ENCODE measurements at places on chromosomes 16 and 17.
A peak's percentile ranks its signal among the peaks of the same experiment; 100 is the strongest.

DNA sequence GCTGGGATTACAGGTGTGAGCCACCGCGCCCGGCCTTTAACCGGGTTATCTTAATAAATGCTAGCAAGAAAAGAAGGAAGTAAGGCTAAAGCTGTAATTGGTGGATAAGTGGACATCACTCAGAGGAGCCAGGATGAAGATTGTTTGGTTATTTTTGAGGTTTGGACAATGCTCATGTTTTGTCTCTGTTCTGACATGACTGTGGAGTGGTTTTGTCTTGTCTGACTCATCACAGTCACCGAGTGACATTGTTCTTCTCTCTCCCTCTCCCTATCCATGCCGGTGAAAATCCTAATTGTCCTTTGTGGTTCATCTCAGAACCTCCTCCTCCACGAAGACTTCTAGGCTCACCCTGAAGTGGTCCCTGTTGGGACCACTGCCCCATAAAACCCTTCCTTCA lies 23.5 kb upstream of the GRIN2A start:
- no peaks in the 10 kb centered on the region for H3K4me1 ChIP-seq
- H3K27me3 ChIP-seq: no peaks in the 10 kb centered on the region
- no peaks in the 10 kb centered on the region for H3K36me3 ChIP-seq
- DNase-seq: no peak
- H3K4me3 ChIP-seq: no peak overlapping the region

DNA sequence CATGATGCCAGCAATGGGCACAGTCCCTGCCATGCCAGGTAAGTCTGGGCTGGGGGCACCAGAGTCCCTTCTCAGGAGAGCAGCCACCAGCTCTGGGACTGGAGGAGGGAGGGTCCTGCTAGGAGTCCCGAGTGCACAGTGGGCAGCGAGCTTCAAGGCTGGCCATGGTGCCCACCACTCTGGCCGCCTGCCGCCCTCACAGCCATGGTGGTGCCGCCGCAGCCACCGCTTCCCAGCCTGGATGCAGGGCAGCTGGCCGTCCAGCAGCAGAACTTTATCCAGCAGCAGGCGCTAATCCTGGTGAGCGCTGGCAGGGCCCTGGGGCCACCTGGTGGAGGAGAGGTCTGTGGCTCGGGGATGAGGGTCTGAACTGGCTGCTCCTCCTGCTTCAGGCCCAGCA lies 17.9 kb upstream of the SMIM5 start:
- no peaks in the 10 kb centered on the region for H3K27me3 ChIP-seq
- H3K4me1 ChIP-seq: peaks cover 12% of the 10 kb centered on the region
- H3K4me3 ChIP-seq: no peak overlapping the region
- H3K27ac ChIP-seq: no peak overlapping the region
- H3K36me3 ChIP-seq: no peaks in the 10 kb centered on the region

DNA sequence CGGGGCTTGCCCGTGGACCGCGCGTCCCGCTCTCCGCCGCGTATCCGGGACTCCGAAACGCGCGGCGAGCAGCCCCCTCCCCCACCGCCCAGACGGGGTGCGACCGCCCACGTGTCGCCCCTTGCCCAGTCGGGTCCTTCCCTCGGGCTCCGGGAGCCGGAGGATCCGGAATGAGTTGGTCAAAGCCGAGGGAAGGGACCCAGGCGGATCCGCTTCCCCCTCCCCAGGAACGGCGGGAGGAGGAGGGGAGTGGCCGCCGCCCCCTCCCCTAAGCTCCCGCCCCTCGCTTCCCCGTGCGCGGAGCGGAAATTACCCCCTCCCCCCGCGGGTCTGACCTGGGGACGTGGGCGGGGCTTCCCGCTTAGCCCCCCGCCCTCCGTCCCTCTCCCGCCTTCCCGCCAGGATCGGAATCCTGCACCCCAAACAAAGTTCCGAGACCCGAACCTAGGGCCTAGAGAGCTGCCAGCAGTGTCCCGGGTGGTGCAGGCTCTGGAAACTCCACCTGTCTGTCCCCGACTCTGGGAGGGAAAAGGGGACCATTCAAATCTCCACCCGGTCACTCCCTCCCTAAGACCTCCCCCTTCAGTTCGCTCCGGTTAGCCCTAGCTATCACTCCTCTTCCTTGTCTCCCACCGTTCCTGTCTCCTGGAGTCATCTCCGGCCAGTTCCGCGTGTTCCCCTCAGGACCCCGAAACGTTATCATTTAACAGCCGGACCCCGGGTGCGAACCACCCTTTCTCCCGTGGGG lies 1.0 kb upstream of the IGF2BP1 start:
- H3K4me3 ChIP-seq: peak overlapping the region; percentile 97
- DNase-seq: peak; percentile 97
- no peaks in the 10 kb centered on the region for H3K27me3 ChIP-seq
- H3K27ac ChIP-seq: peak overlapping the region; percentile 98
- H3K36me3 ChIP-seq: no peaks in the 10 kb centered on the region

GRCh38 chr17:58369214-58370031 lies 17.4 kb upstream of the SUPT4H1 start:
- no peak overlapping the region for H3K27ac ChIP-seq
- no peaks in the 10 kb centered on the region for H3K36me3 ChIP-seq
- no peaks in the 10 kb centered on the region for H3K27me3 ChIP-seq
- no peak overlapping the region for H3K4me3 ChIP-seq
- H3K4me1 ChIP-seq: peaks cover 6% of the 10 kb centered on the region

- peaks cover 43% of the 10 kb centered on the region for H3K27me3 ChIP-seq
- no peaks in the 10 kb centered on the region for H3K36me3 ChIP-seq
- no peak overlapping the region for H3K27ac ChIP-seq
These were observed 678 bp downstream of the MGAT5B start for GRCh38 chr17:76868669-76869495.

DNA sequence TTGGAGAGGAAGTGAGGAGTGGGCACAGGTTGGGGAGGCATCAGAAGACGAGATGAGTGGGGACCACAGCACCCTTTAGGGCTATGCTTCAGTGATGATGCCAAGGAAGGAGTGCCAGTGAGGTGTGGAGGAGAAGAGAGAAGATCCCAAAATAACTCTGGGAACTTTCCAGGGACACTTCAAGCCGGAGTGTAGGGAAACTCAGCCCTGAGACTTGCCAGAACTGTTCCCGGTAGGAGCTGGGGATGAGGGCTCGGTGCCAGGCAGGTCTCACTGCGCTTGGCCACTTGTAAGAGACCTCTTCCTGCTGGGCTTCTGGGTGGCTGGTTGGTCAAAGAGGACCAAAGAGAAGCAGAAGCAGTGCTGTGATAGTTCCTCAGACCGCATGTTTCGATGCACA lies 63.6 kb downstream of the SHISA6 start:
- no peaks in the 10 kb centered on the region for H3K27me3 ChIP-seq
- H3K27ac ChIP-seq: no peak overlapping the region
- H3K4me3 ChIP-seq: no peak overlapping the region

- DNase-seq: no peak
- H3K4me1 ChIP-seq: no peaks in the 10 kb centered on the region
- H3K4me3 ChIP-seq: no peak overlapping the region
- H3K27me3 ChIP-seq: no peaks in the 10 kb centered on the region
- H3K36me3 ChIP-seq: no peaks in the 10 kb centered on the region
These were observed 8.7 kb downstream of the CLUAP1 start for GRCh38 chr16:3509470-3509928.

DNA sequence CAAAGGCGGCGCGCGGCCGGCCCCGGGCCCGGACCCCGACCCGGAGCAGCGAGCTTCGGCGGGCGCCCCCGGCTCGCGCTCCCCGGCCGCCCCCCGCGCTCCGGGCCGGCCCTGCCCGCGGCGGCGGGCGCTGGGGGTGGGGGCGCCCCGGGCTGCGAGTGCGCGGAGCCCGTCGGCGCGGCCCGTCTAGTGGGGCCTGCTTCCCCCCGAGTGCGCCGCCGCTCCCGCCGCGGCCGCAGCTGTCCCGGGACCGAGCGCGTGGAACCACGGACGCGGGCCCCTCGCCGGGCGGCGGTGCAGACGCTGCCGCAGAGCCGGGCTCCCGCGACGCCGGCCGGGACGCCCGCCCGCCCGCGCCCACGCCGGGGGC lies 308 bp downstream of the ADCY9 start:
- H3K36me3 ChIP-seq: no peaks in the 10 kb centered on the region
- DNase-seq: no peak
- peaks cover 58% of the 10 kb centered on the region for H3K27me3 ChIP-seq
- H3K4me3 ChIP-seq: peak overlapping the region; percentile 57

DNA sequence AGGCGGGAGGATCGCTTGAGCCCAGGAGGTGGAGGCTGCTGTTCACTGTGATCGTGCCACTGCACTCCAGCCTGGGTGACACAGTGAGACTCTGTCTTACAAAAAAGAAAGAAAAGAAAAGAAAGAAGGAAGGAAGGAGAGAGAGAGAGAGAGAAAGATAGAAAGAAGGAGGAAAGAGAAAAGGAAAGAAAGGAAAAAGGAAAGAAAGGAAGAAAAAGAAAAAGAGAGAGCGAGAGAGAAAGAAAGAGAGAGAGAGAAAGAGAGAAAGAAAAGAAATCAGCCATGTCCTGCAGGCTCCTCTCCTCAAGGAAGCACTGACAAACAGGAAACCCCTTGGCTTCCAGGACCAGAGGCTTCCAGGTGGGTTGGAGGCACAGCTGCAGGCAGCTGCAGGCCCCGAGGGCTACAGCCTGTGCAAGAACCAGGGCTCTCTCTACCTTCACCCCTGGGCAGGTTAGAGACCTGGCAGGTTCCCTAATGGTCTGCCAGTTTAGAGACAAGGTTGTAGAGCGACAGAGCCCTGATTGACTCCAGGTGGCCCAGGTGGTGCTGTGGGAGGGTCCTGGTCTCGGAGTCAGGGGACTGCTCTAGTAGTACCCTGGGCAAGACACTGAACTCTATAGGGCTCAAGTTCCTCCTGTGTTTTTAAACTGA lies 53.8 kb downstream of the PECAM1 start:
- H3K27me3 ChIP-seq: no peaks in the 10 kb centered on the region
- DNase-seq: no peak
- no peak overlapping the region for H3K27ac ChIP-seq
- peaks cover 12% of the 10 kb centered on the region for H3K4me1 ChIP-seq
- no peaks in the 10 kb centered on the region for H3K36me3 ChIP-seq

- H3K27me3 ChIP-seq: no peaks in the 10 kb centered on the region
- no peaks in the 10 kb centered on the region for H3K36me3 ChIP-seq
- peaks cover 9% of the 10 kb centered on the region for H3K4me1 ChIP-seq
- H3K4me3 ChIP-seq: peak overlapping the region; percentile 95
- H3K27ac ChIP-seq: no peak overlapping the region
- DNase-seq: no peak
These were observed 1.0 kb upstream of the RHOT1 start for GRCh38 chr17:32141258-32141657.

GRCh38 chr17:80871341-80871740 lies 120.3 kb upstream of the CHMP6 start:
- H3K27ac ChIP-seq: no peak overlapping the region
- no peaks in the 10 kb centered on the region for H3K27me3 ChIP-seq
- no peak for DNase-seq

GRCh38 chr16:87587636-87588035 lies 14.7 kb upstream of the JPH3 start:
- H3K36me3 ChIP-seq: no peaks in the 10 kb centered on the region
- H3K4me1 ChIP-seq: peaks cover 3% of the 10 kb centered on the region
- H3K4me3 ChIP-seq: no peak overlapping the region
- H3K27me3 ChIP-seq: peaks cover 10% of the 10 kb centered on the region
- DNase-seq: no peak
- no peak overlapping the region for H3K27ac ChIP-seq

DNA sequence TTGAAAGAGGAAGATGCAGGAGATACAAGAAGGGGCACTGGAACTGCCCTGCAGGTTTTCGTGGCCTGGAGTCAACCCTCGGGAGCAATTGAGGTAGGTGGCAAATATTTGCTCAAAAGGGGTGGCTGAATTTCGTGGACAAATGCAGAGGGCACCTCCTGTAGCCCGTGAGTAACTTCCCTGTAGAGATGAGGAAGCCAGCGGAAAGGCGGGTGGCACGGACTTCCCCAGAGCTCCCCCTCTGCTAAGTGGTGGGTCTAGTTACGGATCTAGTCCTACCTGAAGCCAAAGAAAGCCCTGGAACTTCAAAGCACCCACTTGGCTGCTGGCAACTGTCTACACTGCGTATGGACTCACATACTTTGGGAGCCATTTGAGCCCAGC lies 1.0 kb upstream of the ATP2C2 start:
- no peak overlapping the region for H3K4me3 ChIP-seq
- H3K27me3 ChIP-seq: peaks cover 61% of the 10 kb centered on the region
- no peak overlapping the region for H3K27ac ChIP-seq

DNA sequence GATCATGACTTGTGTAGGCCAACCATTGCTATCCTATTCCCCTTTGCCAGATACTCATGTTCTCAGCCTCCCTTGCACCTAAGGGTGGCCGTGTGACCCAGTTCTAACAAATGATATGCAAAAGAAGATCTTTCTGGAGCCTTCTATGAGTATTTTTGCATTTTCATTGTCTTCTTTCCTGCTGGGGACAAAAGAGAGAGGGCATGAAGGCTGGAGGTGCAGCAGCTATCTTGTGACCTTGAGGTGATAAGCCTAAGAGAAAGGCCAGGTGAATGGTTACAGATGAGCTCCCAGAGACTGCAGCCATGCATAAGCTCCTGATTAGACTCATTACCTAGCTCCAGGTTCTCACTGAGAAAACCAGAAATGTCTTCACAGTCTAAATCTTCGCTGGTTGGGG lies 38.8 kb upstream of the PRKCB start:
- no peaks in the 10 kb centered on the region for H3K27me3 ChIP-seq
- DNase-seq: no peak
- H3K27ac ChIP-seq: no peak overlapping the region

- no peak overlapping the region for H3K27ac ChIP-seq
- H3K36me3 ChIP-seq: no peaks in the 10 kb centered on the region
- H3K4me1 ChIP-seq: no peaks in the 10 kb centered on the region
- no peak overlapping the region for H3K4me3 ChIP-seq
- no peak for DNase-seq
- H3K27me3 ChIP-seq: no peaks in the 10 kb centered on the region
These were observed 27.0 kb downstream of the RSL1D1 start for GRCh38 chr16:11824362-11824761.

DNA sequence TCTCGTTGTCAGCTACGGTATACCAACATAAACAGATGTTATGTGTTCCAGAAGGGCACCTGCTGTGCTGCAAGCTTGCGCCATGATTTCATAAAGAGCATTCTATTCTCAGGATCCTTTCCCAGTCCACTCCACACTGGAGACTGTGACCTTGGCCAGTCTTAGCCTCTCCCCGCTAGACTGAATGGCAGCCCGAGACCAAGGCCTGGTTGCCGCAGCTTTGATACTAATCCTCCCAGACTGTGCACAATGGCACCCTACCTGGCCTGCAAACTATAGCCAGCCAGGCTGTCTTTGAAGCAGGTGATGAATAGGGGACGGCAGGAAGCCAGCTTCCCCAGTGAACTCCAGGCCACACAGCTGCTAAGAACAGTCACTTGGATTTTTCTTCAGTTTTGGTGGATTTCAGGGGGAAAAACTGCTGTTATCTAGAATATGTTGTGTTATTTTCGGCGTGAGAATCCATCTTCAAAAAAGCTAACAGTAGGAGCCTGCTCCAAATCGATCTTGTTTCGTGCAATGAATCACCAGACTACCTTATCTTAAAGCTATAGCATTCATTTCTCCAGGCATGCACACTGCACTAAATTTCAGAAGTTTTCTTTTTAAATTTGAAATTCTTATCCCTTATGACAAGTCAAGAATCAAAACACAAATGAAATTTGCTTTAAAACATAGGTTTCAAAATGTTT lies 289.0 kb downstream of the CEP112 start:
- H3K36me3 ChIP-seq: no peaks in the 10 kb centered on the region
- DNase-seq: peak; percentile 43
- no peak overlapping the region for H3K27ac ChIP-seq

Measured in neural progenitor cell (in vitro differentiated cells).